ENCODE measurements at places on chromosomes 3 and 15.

GRCh38 chr3:150887031-150887430 lies 18.2 kb downstream of the MINDY4B start:
- no peak for DNase-seq

- no peak for DNase-seq
Observed at GRCh38 chr3:46599590-46599989, 12.7 kb upstream of the FAM240A start.

GRCh38 chr3:195546130-195546560 lies 3.0 kb upstream of the PPP1R2 start:
- DNase-seq, result no peak

- no peak for DNase-seq
Observed at GRCh38 chr15:93803421-93804152, 427.8 kb upstream of the MCTP2 start.

- DNase-seq, result no peak
Observed at GRCh38 chr3:97340940-97341339, 423.6 kb upstream of the ARL6 start.

DNA sequence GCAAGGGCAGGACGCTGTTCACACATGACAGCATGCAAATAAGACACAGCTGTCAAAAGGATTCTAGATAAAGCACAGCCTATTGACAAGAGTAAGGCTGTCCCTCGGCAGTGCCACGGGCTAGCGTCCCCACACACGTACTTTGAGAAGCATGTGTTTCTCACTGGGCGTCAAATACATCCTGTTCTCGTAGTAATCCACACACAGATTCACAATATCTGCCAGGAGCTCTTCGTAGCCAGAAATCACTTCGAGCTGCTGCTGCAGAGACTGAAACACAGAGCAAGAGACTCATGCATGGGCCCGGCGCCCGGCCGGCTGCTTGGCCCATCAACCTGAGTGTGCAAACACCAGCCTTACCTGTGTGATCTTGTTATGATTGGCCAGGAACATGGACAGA lies 41.1 kb downstream of the CYFIP1 start:
- DNase-seq, result no peak
